ENCODE measurements at places on chromosomes 4 and X.

- DNase-seq, result no peak
These were observed 1.9 kb downstream of the ADGRA3 start for GRCh38 chr4:22514001-22514400.

GRCh38 chr4:43337707-43338106 is 445.2 kb downstream of the GRXCR1 start:
- no peak for DNase-seq

GRCh38 chrX:132037479-132037993 is 14.4 kb downstream of the STK26 start:
- no peak for DNase-seq

- no peak for DNase-seq
These were observed 125.5 kb upstream of the MAP3K15 start for GRCh38 chrX:19640693-19641374.

DNA sequence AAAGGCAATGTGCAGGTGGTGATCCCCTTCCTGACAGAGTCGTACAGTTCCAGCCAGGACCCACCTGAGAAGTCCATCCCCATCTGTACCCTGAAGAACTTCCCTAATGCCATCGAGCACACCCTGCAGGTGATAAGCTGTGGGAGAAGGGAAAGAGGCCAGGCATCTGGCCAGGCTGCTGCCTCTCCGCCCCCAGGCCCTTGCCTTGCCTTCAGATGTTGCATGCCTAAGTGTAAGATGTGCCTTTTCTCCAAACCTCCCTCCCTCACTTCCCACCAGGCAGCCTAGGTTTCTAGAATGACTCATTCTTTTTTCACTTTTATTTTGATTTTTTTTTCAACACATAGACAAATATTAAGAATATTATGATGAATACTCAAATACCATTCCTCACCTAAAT is 12.2 kb upstream of the CDK16 start:
- DNase-seq, result no peak

- DNase-seq, result no peak
These were observed 28.8 kb downstream of the RBM47 start for GRCh38 chr4:40600850-40601249.

GRCh38 chrX:69285881-69286564 is 120.8 kb upstream of the PJA1 start:
- peak; percentile 44 for DNase-seq

DNA sequence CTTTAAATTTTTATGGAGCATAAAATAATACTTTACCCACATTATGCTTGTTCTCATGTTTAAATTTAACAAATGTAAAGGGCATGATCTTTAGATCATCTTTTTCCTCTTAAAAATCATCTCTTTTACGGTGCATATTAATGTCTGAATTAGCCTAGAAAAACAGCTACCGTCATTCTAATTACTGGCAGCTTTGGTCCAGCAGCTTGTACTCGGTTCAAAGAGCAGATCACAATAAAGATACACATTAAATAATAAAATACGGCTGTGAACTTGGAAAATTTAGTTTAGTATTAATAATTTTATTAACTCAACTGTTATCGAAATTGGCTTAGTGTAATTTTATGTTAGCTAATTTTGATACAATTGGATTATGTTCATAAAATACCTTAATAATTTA is 19.1 kb downstream of the CCSER1 start:
- DNase-seq, result no peak

DNA sequence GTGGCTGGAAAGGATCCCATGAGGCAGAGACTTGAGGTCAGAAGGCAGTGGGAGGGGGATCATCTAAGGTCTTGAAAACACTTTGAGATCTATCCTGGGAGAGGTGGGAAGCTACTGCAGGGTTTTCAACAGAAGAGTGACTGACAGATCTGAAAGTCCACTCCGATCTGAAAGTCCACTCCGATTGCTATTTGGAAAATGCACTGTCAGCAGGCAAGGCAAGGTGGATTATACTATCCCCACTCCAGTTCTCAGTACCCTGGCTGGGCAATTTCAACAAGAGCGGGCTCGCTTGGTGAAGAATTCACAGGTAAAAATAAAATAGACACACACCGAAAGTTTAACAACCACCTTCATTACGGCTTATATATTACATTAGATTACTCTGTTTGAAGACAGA is 42.3 kb upstream of the C1QTNF7 start:
- DNase-seq, result no peak

DNA sequence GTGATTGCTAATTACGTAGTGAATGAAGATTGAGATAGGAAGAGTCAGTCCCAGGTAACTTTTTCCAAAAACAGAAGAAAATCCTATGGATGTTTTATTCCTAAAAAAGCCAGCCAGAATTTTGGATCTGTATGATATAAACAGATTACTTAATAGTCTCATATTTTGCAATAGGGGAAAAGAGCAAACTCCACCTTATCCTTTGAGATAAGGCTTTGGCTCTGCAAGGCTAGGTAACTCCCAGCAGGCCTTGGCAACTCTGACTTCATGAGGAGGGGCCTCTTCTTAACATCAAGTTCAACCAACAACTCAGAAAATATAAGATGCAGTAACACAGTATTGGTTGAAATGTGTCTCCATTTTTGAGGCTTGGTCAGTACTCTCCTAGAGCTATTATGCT is 98.7 kb upstream of the SLC4A4 start:
- no peak for DNase-seq
